ENCODE measurements at places on chromosomes 4 and X. TPM values are rescaled to one million over a fixed set of nuclear protein-coding genes. Genes with fewer than 3 reads are reported as not detected.

GRCh38 chrX:153469811-153470410, 465 bp downstream of the HAUS7 start:
- DNase-seq = peak; percentile 8

GRCh38 chr4:156191044-156191781, 237.5 kb upstream of the CTSO start:
- no peak for DNase-seq

DNA sequence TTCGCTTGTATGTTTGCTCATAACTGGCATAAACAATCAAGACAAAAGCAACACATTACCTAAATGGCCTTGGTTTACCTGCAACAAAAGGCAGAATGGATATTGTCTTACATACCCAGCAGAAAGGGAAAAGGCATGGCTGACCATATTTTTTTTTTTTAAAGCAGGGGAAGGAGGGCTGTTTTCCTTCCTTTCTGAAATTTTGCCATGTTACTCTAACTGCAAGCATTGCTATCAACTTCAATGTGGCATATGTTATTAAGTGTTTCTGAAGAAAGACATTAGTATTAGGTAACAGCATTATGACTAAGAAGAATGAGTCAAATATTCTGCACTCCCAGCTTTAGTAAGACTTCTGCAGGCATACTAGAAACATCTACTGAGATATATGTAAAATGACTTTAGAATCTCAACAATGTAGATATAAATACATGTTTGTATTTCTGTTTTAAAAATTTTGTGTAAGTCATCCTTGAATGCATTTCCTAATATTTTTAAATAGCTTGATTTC, 512.6 kb upstream of the FAM241A start:
- peak; percentile 12 for DNase-seq

- DNase-seq = no peak
Measured at GRCh38 chrX:14798805-14799397, 74.0 kb downstream of the FANCB start.

DNA sequence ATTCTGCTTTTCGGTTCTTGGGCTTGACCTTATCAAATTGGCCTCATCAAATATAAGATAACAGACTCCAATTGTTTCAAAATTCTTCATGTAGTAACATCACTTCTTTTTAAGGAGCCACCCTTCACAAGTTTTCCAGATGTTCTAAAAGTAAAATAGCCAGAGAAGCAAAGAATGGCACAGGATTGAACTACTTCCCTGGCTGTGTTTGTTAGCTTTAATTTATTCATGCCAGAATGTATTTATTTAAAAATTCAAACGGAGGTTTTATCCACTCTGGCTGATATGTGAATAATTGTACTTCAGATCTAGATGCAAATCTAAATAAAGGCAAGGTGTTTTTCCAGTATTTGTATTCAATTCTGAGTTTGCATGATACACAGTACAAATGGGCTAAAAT, 581.3 kb upstream of the TENM3 start:
- no peak for DNase-seq

The NOX1 gene
- not detected for total RNA-seq

The TRMT10A gene
- 12.4 TPM for total RNA-seq

The P2RY4 gene
- 0.26 TPM for total RNA-seq

The MUC7 gene
- not detected for total RNA-seq

Measured in mammary epithelial cell (primary cell).